ENCODE measurements at places on chromosomes 3 and 15.

DNA sequence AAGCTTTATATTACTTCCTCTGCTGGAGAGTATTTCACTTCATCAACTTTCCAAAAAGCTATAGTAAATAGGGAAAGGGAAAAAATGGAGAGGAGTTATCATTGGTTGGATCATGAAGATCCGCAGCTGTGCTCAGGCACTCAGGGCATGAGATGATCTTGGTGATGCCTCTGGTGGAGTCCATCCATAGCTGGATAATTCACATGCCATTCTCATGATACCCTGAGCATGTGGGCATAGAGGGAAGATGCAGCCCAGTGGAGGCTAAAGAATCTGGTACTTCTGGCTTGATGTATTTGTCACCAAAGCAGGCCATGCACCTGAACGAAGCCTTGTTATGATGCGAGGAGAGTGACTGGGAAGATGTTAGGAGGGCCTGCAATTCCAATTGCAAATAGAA is 150.2 kb downstream of the CHST2 start:
- DNase-seq, result no peak

DNA sequence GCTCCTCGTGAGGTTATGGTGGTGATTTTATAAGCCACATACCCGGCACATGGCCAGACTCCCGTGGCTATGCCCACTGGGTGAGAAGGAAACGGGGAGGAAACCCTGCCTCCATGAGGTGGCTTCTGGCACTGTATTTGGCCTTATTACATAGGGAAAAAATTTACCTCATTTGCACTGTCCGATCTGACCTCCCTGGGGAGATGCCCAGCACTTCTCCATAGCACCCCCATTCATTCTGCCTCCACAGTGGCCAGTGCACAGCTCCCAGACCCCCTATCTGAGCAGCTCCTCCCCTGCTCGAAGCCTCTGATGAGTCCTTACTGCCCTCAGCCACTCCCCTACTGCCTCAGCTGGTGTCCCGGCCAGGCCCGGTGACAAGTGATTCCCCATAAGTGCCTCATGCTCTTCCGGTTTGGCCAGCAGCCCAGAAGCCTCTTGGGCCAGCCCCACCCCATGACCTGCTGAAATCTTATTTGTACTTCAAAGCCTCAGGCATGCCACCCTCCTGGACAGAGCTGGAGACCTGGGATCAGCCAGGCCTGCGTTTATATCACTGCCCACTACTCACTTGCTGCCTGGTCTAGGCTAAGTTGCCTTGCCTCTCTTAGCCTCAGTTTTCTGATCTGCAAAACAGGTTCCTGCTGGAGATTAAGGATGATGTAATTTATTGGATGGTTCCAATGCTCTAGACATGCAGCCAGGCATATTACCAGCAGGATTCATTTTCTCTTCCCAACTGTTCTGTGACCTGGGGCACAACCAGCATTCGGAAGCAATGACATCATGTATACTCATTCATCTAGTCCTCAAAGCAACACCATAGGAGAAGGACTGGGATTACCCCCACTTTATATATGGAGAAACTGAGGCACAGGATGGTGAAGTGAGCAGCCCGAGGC is 30.6 kb upstream of the SLC6A6 start:
- DNase-seq, result no peak

GRCh38 chr3:170470063-170471016 is 51.7 kb downstream of the CLDN11 start:
- DNase-seq, result no peak

DNA sequence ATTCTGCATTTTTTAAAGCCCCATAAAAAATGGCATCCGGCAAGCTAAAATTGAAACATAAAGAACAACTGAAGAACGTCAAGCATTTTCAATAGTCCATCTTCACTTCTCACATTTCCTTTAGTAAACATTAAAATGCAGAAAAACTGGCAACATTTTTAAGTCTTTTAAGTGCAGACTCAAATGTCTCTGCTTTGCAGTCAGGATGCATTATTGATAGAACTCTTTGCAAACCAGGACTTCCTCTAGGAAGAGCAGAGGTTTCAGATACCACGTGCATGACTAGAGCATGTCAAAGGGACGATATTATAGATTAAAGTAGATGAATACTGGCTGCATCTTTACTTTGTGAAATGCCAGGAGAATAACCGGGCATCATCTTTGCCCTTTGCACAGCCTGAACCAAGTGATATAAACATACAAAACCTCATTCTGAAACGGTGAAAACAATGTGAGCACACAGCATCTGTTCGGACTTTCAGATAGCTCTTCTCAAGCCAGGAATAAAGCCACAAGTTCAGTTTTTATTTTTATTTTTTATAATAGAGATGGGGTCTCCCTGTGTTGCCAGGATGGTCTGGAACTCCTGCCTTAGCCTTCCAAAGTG is 65.1 kb downstream of the LDHAL6B start:
- no peak for DNase-seq

DNA sequence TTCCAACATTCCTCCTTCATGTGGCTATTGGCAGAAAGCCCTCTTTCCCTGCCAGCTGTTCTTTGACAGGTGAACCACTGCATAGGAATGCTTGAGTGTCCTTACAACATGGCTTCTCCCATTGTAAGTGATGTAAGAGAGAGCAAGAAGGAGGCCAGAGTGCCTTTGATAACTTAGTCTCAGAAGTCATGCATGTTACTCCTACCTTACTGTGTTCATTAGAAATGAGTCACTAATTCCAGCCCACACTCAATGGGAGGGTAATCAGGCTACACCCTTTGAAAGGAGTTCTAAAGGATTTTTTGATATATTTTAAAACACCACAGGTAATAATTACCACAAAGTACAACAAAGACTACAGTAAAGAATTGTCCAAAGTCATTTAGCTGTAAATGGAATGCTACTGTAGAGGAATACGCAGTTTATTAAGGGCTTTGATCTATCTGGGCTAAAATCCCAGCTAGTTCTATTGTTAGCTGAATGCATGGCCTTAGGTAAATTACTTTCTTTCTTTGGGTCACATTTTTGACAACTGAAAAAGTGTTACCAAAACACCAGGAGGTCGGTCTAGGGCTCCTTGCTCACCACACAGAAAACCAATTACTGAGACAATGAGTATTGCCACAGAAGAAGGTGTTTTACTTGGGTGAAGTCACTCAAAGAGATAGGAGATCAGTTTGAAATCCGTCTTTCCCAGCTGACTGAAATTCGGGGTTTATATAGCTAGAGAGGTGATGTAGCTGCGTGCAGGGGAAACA is 154.9 kb downstream of the GRM7 start:
- no peak for DNase-seq

DNA sequence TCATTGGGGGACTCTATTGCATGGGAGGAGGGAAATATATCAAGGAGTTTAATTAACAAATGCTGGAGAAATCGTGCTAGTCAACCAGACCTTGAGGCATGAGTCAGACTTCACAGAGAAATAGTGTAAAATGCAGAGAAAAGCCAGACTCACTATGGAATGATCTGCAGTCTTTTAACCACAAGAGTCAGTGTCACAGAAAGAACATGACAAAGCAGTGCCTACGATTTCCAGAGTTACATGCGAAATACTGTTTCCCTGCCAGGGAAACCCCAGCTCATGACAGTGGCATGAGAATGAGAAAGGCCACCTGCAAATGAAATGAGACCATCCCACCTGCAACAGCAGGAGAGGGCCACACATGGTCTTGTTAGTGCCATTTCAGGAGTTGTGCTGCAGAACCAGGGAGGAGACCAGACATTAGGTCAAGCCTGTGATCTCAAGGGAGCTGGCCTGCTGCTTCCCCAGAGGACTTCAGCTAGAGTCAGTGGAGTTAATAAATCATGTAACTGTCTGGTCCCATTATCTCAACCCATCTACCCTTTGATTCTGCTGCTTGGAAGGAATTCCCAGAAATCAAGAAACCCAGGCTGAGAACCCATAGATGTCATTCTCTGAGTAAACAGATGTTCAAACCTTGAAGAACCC is 79.0 kb downstream of the ERC2 start:
- DNase-seq, result no peak

GRCh38 chr15:88509321-88509720 is 37.2 kb downstream of the DET1 start:
- DNase-seq, result no peak

DNA sequence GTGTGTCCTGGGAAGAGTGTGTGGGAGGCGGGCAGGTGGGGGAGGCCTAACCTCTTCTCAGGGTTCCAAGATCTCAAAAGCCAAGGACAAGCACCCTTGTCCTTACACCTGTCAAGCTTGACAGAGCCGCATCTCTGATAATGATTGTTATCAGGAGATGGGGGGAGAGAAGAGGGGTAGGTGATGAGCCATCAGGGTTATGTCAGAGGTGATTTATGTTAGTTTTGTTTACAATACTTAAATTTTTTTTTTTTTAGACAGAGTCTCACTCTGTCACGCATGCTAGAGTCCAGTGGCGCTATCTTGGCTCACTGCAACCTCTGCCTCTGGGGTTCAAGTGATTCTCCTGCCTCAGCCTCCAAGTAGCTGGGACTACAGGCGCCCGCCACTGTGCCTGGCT is 7.4 kb upstream of the NCBP2 start:
- DNase-seq, result no peak

DNA sequence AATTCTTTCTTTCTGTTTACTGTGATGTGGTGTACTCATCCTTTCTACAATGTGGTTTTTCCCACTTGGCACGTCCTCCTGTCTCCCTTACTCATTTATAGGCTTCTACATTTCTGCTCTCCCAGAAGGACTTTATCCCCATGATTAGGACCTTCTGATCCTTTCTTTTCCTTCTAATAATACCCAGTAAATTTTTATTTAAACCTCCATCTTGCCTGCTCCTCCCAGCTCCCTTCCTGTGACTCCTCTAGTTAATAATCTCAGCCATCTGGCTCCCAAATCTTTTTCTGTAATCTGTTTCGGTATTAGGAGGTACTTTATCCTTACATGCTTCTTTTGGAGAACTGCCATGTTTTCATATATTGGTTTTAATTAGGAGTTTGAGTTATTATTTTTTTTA is 11.2 kb upstream of the P2RY1 start:
- no peak for DNase-seq

GRCh38 chr15:70628549-70628896 is 134.8 kb downstream of the UACA start:
- DNase-seq, result no peak

DNA sequence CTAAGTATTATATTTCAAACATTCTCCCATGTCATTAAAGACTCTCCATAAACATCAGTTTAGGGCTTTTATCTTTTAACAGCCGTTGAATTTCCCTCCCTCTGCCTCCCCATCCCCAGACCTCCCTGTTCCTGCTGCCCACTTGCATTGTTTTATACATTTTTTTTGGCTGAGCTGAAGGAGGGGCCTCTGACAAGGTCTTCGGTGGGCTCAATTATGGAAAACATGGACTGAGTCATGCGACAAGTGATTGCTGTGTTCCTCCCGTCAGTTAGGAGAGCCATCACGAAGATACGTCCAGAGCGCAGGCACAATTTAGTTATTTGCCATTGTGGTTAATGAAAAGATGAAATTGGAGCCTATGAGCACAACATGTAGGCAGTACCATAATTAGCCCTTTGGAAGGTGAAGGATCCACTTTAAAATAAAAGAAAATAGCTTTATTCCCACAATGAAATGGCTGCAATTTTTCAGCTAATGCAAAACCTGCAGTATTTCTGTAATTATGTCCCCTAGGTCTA is 12.0 kb upstream of the NMNAT3 start:
- no peak for DNase-seq

DNA sequence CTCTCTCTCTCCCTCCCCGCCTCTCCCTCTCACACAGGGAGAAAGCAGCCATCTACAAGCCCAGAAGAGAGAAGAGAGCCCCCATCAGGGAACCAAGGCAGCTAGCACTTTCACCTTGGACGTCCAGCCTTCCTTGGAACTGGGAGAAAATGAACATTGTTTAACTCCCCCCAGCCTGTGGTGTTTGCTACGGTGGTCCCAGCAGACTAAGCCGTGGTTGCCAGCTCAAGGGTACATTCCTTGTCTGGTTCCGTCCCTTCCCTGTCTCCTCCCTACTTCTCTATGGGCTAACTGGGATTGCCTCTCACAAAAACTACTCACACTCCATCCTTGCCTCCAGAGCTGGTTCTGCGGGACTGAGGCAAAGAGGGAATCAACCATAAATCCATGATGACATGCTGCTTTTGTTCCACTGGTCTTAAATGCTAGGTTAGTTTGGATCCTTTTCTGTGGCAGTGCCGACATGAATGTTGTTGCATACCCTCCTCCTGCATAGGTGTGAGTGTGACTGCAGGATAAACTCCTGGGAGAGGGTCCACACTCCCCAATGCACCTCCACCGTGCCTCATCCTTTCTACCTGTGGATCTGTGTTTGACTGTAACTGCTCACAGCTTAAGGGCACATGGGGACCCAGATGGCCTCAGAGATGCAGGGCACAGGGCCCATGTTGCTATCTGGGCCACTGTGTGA is 12.0 kb downstream of the C3orf22 start:
- peak; percentile 34 for DNase-seq

- no peak for DNase-seq
These were observed 5.2 kb upstream of the EIF1B start for GRCh38 chr3:40304352-40304751.

- DNase-seq, result no peak
These were observed 56.4 kb downstream of the CRYGS start for GRCh38 chr3:186487819-186488218.

- DNase-seq, result no peak
These were observed 223.4 kb upstream of the IL12A start for GRCh38 chr3:159765030-159765859.

DNA sequence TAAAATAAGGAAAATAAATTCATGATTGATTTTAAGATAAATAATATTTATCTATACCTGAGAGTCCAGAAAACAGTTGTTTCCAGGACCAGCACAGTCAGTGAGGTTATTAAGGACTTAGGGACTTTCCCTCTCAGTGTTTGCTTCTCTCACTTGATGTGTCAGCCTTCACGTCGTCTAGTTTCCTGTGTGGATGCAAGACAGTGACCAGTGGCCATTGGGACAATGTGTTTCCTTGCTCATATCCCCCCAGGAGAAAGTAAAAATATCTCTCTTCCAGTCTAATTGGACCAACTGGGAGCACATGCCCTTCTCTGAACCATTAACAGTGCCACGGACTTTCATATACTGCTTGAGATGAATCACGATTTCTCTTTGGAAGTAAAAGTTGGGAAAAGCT is 157.8 kb upstream of the CTNNB1 start:
- DNase-seq, result no peak

- DNase-seq, result no peak
These were observed 869.1 kb downstream of the TBL1XR1 start for GRCh38 chr3:176328198-176328597.

DNA sequence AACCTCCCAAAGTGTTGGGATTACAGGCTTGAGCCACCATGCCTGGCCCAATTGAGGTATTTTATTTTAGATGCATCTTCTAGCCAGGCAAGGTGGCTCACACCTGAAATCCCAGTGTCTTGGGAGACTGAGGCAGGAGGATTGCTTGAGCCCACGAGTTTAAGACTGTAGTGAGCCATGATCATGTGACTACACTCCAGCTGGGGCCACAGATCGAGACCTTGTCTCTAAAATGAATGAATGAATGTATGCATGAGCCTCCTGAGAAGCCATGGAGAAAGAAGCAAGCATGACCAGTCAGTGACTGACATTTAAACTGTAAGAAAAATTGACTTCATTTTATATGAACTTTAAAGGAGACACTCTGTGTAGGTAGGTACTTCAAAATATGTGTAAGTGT is 105.7 kb downstream of the ZNF609 start:
- no peak for DNase-seq

Measured in CD8-positive, alpha-beta T cell (primary cell).